ENCODE measurements at places on chromosomes 5 and 9. TPM values are rescaled to one million over a fixed set of nuclear protein-coding genes. Genes with fewer than 3 reads are reported as not detected.

DNA sequence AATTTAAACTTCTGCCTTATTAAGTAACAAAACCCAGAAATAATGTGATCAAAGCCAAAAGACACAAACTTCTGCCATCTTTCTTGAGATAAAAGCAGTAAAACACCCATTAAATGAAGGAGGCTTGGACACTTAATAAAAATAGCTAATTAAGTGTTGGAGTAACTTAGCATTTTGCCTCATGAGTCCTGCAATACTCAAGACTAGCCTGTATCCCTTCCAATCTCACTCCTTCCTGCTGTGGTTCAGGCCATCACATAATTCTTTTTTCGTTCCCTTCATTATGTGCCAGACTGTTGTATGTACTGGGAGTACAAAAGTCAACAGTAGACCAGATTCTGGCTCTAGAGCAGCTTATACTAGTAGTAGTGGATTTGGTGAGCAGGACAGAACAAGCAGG, 250.2 kb downstream of the NFIB start:
- DNase-seq = no peak

- DNase-seq = no peak
Observed at GRCh38 chr5:88772047-88772446, 110.9 kb downstream of the MEF2C start.

The TRPM3 gene
- total RNA-seq = 8.2 TPM

The FST gene
- 76.1 TPM for total RNA-seq

The C9orf153 gene
- 0.72 TPM for total RNA-seq

The C5orf24 gene
- total RNA-seq = 73.2 TPM
